Stimulated activated CD4-positive, alpha-beta T cell treated with anti-CD3 and anti-CD28 coated beads, TNF-alpha, amount 100 ng/mL, for 24 hours (primary cell): ENCODE measurements at places on chromosomes 2 and 18.

DNA sequence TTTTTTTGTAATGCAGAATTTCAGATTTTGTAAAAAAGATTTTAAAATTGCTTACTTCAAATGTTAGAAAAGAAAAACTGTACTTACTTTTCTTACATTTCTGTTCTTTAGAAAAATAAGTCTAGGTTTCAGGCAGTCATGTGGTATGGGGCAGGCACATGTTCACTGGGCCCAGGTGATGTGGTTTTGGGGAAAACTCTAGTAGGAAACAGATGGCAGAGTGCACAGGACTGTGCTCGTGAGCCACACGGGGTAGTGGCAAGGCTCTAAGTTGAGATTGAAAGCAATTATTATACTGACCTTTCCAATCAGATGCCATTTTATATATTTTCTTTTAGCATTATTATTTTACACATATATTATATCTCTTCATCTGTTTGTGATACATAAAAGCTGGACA, 1036.9 kb upstream of the TMEFF2 start:
- DNase-seq, result no peak

DNA sequence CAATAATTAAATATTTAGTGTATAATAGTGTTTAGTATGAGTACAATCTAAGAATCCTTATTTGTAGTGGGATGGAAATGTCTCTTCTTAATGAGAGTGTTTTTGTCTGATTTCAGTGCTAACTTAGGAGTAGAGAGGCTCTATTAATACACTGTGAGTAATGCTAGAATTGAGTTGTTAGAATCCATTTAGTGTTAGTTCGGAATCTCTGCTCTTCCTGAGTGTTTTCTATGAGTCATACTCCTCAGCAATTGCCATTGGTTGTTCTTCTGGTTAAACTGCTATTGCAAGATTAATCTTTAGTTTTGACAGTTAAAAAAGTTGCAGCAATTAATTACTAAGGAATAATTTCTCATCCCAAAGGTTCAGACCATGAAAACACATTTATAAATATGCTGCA, 828.6 kb upstream of the POU3F3 start:
- no peak for DNase-seq

- DNase-seq, result no peak
Observed at GRCh38 chr2:230540332-230540731, 124.3 kb downstream of the SP100 start.

- no peak for DNase-seq
Observed at GRCh38 chr2:227903381-227903780, 31.9 kb downstream of the DAW1 start.

- no peak for DNase-seq
Observed at GRCh38 chr18:48720655-48721025, 181.8 kb downstream of the CTIF start.

DNA sequence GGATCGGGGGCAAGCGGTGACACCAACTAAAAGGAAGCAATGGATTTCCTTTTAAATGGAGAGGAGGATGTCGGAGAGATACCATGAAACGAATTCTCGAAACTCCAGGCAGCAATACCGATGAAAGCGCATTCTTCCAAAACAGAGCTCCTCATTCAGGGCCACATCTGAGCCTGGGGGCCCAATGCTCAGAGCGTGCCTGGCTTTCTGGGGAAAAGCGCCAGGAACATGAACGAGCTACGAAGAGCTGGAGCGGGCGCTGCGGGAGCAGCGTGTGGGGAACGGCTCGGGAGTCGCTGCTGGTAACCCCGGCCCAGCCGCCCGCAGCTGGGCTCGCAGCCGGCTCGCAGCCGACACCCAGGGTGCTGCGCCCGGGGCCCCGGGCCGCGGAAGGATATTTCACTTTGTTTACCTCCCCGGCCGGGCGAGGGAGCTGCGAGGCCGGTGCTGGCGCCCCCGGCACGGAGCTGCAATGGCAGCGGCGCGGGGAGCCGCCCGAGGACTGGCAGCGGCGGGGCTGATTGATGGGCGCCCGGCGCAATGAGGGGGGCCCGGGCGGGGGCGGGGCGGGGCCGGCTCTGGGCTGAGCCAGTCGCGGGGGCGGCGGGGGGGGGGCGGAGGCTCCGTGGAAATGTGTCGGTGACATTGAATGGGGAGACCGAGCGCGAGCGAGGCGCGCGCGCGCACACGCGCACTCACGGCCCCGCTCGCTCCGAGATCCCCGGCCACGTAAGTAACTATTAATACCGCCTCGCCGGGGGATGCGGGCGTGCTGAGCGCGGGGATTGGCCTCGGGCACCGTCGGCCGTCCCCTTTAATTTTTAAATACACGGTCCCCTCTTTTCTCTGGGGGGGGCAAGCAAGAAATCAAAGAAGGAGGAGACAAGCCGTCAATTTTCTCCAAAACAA, at the start of gene TRIB2:
Gene TRIB2, plus strand, starts transcription at position 655 of the 909 bp plus-strand sequence. CDS start 1,372 bp downstream, outside the sequence.
- peak; percentile 78 for DNase-seq

DNA sequence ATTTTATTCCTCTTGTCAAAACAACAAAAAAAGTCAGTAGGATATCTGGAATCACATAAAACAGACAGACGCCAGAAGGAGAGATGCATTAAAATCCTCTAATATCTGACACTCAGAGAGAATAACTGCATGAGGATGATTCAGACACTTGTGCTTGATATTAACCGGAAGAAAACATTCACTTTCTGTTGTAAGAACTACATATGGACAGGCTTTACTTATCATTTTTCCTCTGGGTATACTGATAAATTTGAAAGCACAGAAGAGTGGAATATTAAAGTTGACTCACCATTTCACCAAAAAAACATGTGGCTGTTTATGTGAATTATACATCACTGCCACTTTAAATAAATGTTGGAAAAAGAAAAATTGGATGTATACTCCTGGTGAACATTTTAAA, 589.1 kb upstream of the CDH2 start:
- no peak for DNase-seq

DNA sequence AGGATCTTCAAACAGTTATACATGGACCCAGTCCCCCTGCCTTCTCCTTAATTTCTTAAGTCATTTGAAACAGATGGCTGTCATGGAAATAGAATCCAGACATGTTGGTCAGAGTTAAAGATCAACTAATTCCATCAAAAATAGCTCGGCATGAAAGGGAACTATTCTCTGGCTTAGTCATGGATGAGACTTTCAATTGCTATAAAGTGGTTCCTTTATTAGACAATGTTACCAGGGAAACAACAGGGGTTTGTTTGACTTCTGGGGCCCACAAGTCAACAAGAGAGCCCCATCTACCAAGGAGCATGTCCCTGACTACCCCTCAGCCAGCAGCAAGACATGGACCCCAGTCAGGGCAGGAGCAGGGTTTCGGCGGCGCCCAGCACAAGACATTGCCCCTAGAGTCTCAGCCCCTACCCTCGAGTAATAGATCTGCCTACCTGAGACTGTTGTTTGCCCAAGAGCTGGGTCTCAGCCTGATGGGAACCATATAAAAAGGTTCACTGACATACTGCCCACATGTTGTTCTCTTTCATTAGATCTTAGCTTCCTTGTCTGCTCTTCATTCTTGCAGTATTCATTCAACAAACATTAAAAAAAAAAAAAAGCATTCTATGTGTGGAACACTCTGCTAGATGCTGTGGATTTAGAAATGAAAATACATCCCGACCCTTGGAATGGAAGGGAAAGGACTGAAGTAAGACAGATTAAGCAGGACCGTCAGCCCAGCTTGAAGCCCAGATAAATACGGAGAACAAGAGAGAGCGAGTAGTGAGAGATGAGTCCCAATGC, 4.6 kb downstream of the TTR start:
- DNase-seq, result no peak

DNA sequence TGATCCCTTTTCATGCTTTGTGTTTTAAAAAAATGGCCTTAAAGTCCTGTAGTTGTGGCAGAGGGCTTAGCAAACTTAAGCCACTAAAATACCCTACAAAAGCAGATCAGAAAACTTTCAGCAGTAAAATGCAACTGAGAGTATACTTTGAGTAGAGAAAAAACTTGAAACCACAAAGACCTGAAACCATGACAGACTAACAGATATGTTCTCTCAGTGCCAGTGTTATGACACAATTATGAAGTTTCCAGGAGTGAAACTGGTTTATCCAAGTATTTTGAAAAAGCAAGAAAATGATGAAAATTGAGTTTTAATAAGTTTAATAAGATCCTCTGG, 74.5 kb downstream of the SPRED2 start:
- DNase-seq, result no peak

GRCh38 chr2:147096671-147097070, 748.2 kb upstream of the ACVR2A start:
- no peak for DNase-seq

GRCh38 chr2:106012001-106012590, 182.0 kb downstream of the UXS1 start:
- no peak for DNase-seq

DNA sequence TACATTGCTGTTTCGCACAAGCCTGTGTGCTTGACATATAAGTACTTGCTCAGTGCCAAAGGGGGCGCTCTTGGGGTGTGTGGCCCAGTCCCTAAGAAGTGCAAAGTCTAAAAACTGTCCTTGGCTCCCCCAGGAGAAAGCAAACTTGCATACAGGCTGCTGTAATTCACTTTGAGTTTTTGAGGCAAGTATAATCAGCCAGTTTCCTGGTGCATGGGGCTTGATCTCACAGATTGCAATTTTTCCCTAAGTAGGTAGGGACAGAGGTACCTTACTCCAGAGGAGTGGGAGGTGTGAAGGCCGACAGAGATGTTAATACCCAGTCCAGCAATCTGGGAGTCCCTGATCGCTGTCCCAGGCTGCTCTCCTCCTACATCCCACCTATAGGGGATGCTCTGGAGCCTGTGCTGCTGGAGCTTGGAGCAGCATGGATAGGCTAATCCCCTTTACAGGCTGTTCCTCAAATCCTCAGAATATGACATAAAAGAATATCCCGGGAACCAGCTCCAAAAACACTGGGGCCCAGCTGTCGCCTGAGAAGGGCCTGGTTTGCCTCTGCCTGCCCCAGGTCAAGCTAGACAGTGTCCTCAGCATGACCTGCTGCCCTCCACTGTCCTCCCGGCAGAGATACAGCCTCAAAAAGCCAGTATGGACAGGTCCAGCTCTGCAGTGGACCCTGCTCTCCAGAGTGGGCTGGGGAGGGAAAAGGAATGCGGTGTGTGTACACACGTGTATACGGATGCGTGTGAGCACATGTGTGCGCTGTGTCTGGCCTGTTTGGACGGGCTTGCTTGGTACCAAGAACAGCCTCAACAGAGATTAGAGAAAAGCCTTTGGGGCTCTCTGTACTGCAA, 136.5 kb upstream of the HAAO start:
- no peak for DNase-seq

DNA sequence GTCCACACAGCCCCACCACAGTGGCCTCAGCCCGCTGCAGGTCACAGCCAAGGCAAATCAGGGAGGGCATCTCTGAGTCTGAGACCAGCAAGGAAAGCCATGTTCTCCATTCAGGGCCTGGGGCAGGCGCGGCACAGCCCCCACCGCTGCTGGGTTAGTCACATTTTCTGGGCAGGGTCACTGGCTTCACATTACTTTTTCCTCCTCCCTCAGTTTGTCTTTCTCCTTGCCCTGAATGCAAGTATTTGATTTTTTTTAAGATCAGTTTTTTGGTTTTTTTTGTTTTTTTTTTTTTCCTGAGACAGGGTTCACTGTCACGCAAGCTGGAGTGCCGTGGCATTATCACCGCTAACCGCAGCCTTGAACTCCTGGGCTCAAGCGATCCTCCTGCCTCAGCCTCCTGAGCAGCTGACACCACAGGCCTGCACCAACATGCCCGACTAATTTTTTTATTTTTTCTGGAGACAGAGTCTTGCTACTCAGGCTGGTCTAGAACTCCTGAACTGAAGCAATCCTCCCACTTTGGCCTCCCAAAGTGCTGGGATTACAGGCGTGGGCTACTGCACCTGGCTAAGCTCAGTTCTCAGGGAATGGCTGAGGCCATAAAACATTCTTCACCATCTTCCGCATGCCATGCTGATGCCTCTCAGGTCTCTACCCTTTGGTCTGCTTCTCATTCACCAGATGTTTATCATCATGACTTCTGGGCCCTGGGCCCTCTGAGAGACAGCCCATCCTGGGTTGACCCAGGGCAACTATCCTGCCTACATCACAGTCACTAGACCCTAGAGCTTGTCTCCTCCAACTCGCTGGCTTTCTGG, 628 bp upstream of the CAPG start:
- no peak for DNase-seq

DNA sequence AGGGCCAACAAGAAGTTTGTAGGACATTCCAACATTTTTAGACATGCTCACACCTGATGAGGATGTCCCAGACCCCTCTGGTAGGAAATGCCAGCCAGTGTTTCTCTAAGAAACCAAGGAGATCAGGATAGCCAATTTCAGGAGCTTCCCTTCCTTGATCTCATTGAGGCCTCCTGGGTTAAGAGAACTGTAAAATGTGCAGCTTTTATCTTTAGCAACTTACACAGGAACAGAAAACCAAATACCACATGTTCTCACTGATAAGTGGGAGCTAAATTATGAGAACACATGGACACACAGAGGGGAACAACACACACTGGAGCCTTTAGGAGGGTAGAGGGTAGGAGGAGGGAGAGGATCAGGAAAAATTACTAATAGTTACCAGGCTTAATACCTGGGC, 99.6 kb upstream of the MAP2 start:
- DNase-seq, result no peak

GRCh38 chr2:203802342-203803052, 65.1 kb upstream of the CTLA4 start:
- no peak for DNase-seq

- DNase-seq, result no peak
Observed at GRCh38 chr2:36565712-36566111, 32.3 kb downstream of the FEZ2 start.

- no peak for DNase-seq
Observed at GRCh38 chr2:165637396-165637795, 156.7 kb downstream of the GALNT3 start.

DNA sequence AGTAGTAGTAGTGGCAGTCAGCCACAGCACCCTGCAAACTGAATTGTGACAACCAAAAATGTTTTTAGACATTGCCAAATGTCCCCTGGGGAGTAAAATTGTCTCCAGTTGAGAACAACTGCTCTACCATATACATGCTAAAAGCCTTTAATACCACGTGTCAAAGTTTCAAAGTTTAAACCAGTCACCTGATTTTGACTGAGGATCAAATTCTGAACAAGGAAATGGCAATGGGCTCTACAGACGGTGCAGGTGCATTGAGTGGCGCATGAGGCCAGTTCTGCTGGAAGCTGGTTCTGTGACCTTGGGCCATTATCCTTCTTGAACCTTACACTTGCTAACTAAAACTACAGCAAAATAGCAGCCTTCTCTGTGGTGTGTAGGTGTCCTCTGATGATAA, 85.0 kb downstream of the LIPG start:
- no peak for DNase-seq

DNA sequence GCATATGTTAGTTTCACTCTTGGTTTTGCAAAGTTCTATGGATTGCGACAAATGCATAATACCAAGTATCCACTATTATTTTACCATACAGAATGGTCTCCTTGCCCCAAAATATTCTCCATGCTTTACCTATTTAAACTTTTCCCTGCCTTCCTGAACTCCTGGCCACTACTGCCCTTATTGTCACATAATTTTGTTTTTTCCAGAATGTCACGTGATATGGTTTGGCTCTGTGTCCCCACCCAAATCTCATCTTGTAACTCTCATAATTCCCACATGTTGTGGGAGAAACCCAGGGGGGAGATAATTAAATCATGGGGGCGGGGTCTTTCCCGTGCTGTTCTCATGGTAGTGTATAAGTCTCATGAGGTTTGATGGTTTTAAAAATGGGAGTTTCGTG, 760.0 kb downstream of the METTL4 start:
- DNase-seq, result no peak
